ENCODE measurements at places on chromosomes 3 and 15.

- peak; percentile 53 for DNase-seq
These were observed 329.1 kb downstream of the FOXP1 start for GRCh38 chr3:71254281-71255057.

DNA sequence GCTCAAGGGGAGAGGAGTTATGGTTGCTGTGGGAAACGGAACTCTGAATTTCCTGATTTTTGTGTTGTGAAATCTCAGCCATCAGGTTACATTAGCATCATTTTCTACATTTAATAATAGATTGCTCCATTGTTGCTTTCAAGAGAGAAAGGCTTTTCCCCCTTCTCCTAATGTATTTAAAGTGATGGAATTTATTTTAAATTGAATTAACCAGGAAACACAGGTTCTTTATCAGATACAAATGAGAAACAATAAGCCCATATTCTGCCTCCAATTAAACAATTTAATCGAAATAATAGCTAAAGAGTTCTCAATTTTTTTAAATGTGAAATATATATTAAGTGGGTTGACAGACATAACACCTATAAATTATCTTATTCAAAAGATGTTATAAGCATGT, 30.1 kb downstream of the TUSC7 start:
- no peak for DNase-seq

- peak; percentile 87 for DNase-seq
These were observed 28.0 kb downstream of the SENP7 start for GRCh38 chr3:101484805-101485620.

GRCh38 chr3:66303491-66303901, 82.7 kb downstream of the SLC25A26 start:
- DNase-seq: no peak

GRCh38 chr15:47584316-47584715, 133.0 kb upstream of the SEMA6D start:
- no peak for DNase-seq

DNA sequence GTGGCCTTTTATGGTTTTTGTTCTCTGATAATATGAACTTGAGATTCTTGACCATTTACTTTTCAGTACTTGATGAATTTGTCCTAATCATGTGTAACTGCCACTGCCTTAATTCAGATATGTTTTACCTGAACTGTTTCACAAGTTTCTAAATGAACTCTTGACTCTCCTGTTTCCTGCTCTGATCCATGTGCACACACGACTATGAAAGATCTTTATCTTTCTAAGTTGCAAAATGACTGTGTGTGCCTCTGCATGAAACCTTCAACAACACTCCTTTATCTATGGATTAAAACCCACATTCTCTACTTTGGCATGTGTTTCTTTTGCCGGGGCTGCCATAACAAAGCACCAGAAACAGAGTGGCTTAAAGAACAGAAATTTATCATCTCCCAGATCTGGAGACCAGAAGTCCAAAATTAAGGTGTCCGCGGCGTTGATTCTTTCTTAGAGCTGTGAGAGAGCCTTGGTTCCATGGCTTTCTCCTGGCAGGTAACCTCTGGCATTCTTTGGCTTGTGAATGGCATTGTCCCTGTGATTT, 275.0 kb downstream of the ADAMTSL3 start:
- DNase-seq: no peak

DNA sequence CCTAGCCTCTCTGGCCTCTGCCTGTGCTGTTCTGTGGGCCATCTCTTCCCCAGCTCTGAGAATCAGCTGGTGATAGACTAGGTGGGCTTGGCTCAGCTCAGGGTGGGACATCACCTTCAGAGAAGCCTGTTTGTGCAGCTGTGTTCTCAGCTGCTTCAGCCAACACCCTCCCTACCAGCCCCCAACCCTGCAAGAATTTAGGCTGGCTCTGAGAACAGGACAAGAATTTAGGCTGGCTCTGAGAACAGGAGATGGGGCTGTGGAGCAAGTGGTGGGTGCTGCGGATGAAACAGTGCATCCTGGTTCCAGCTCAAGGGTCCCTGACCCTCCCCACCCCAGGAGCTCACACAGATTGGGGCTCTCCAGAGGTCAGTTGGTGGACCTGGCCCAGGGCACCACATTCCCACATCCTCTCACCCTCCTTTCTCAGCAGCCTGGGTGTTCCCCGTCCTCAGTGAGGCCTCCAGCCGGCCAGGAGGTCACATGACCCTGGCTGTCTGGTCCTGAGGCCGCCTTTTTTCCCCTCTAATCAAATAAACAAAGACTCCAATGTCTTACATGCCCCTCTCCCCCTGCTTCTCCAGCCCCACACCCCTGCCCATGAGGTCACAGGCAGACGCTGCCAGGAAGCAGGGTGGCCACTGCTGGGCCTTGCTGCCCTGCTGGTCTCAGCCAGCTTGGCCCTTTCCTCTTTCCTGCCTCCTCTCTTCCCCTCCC, 14.9 kb downstream of the PLEKHO2 start:
- DNase-seq: peak; percentile 55

GRCh38 chr15:62269504-62269903, 104.4 kb upstream of the C2CD4B start:
- peak; percentile 4 for DNase-seq

DNA sequence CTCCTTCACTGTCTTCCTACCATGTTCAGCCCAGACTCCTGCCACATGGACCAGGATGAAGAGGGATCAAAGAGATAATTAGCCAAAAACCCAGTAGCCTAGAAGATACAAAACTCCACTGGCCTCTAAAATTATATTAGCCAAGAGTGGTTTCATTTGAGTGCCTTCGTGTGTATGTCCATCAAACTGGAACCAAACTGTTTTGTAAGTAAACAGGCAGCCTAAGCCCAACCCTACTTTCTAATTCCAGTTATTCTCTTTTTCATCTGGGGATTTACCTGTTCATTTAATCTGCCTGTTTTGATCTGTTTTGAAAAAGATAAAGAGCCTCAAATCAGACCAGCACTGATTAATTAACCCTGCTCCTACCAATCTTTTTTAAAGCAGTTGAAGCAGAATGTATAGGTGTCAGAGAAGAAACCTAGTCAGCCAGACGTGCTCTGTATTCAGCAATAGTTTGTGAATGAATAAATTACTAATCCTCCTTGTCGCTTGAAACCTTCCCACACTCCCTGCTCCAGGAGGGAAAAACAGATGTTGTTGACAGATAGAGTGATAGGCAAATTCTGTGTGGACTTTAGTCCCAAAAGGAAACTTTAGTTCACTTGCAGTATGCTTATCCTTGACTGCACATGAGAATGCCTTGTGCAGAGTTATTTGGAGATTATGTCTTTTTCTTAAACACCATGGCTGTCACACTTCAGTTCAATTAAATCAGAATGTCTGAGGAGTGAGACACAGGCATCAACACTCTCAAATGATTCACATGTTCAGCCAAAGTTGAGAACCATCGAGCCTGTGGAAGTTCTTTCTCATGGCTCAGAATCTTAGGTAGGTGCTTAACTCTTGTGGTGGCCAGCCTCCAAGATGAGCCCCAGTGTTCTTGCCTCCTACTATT, 55.5 kb upstream of the ZBED2 start:
- no peak for DNase-seq

DNA sequence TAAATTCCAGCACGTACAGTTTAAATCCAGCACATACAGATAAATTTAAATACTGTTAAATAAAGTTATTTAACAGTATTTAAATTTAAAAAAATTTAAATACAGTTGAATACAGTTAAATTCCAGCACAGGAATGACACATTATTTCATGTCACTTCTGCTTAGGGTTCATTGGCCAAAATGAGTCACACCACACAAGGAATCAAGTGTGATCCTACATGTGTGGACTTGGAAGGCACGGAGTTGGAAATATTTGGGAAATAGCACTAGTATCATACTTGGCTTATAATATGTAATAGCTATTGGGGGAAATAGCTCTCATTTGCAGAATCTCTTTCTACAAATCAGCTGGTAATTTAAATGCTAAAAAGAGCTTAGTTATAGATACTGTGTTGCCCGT, 10.6 kb downstream of the RAB7A start:
- peak; percentile 41 for DNase-seq

- peak; percentile 43 for DNase-seq
These were observed 74.0 kb downstream of the SRGAP3 start for GRCh38 chr3:9175421-9175820.

GRCh38 chr3:129061023-129061887, 676 bp downstream of the GP9 start:
- DNase-seq: no peak

GRCh38 chr3:98962951-98963350, 61.5 kb upstream of the DCBLD2 start:
- DNase-seq: peak; percentile 72

- DNase-seq: no peak
These were observed 14.1 kb downstream of the HDDC3 start for GRCh38 chr15:90918034-90918788.

- DNase-seq: peak; percentile 14
These were observed 219.9 kb downstream of the CHST2 start for GRCh38 chr3:143339451-143339850.

- no peak for DNase-seq
These were observed 12.5 kb upstream of the FAM174B start for GRCh38 chr15:92667970-92668485.

GRCh38 chr3:70064194-70064779, 64.8 kb downstream of the SAMMSON start:
- DNase-seq: peak; percentile 54

GRCh38 chr3:142445816-142446254, 2.0 kb downstream of the XRN1 start:
- DNase-seq: peak; percentile 36

- DNase-seq: peak; percentile 19
These were observed 51.4 kb downstream of the SLC6A11 start for GRCh38 chr3:10867384-10867783.

GRCh38 chr3:3191675-3192285, 12.3 kb upstream of the CRBN start:
- no peak for DNase-seq

DNA sequence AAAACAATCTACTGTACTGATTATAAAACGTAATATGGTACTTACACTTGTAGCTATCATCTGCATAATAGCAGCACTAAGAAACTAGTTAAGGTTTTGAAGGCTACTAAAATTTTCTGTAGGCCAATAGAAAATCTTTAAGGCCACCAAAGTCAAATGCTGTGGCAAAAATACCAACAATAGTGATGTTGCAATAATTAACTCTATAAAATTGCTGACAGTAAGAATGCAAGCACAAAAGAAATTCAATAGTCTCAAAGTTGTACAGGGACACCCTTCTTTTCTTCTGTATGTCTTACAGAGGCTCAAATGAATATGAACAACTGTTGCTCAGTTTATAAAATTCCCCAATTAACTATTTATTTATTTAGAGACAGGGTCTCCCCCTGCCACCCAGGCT, 62.0 kb downstream of the TMCC1 start:
- DNase-seq: no peak

GRCh38 chr15:98955331-98955730, 52.3 kb downstream of the PGPEP1L start:
- DNase-seq: no peak

DNA sequence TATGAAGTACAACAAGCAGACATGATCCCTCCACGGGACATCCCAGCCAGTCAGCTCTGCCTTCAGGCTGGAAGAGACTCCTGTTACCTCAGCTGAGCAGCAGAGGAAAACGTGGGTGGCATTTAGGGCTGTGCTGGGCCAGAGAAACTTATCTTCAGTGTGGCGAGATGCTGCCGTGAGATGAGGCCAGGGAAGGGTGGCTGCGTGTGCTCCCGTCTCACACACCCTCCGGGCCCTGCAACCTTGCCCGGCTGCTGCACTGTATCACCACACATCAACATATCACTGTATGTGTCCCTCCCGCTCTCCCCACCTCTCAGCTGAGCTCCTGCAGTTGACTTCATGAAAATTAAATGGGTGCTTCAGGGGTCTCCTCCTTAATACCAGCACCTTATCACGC, 23.4 kb downstream of the BMF start:
- no peak for DNase-seq

DNA sequence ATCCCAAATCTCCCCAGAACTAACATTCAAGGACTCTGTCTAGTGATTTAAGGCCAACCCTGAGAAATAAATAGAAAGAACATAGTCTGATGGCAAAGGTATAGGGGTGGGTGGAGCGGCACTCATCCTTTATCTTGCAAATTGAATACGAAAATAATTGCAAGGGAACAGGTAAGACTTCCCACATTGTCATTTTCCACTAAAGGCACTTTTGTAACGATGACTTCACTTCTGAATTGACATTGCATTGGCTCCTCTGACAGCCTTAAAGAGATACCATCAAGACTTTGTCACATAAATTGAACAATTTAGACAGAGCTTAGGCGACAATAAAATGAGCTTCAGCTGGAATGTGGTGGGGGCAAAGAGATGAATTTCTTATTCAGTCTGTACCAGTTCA, 75.3 kb upstream of the PLCL2 start:
- no peak for DNase-seq

DNA sequence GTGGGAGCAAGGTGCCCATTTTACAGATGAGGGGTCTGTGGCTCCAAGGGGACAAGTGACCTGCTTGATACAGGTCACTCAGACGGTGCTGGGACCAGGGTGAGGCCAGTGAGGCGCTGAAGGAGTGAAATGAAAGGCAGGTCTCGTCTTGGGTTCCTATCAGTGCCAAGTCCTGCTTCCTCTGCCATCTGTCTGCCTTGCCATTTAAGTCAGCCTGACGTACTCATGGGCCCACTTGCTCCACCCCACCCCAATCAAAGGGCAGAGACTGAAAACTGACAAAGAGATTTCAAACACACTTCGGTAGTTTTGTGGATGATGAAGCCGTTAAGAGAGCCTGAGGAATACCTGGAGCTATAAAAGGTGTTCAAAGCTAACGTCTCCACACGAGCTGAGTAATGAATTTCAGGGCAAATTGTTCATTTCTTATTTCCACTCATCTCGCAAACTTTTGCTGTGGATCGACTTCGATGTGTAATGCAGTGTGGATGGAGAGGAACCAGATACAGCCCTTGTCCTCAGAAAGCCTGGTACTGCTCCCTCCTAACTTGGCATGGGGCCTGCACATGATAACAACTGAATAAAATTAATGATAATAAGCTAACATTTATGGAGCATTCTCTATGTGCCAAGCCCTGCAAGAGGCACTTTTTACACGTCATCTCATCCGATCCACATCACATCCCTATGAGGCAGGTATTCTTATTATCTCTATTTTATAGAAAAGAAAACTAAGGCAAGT, 36.6 kb downstream of the ATP2B2 start:
- DNase-seq: no peak

DNA sequence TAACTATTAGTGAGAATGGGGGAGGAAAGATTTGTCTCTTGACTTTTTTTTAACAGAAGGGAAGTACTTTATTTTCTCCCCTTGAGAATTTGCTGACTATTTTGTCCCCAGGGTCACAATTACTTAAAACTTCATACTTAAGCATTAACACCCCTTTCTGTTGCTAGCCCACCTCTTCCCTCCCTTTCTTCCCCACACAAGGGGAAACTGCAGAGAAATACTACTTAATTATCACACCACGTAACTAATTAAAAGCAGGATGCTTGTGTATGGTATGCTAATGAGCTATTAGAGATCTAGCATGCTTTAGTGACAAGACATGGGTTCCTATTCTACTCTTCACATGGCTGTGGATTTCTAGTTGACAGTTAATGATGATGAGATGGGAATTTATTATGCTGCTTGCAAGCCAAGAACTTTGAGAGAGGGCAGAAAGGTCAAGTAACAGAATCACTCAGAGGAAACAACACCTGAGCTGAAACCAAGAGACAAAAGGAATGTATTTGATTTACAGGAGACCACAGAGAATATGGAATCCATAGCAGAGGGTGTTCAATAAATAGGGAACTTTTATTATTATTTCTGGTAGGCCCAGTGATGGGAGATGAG, 179.2 kb downstream of the LSAMP start:
- DNase-seq: no peak

- DNase-seq: peak; percentile 68
These were observed 73.6 kb downstream of the TM4SF4 start for GRCh38 chr3:149547954-149548668.

Measured in fibroblast of skin of back (primary cell).